Stimulated activated CD4-positive, alpha-beta T cell treated with anti-CD3 and anti-CD28 coated beads, Interleukin-2, amount 100 ng/mL, for 24 hours (primary cell): ENCODE measurements at places on chromosomes 2 and 18.

DNA sequence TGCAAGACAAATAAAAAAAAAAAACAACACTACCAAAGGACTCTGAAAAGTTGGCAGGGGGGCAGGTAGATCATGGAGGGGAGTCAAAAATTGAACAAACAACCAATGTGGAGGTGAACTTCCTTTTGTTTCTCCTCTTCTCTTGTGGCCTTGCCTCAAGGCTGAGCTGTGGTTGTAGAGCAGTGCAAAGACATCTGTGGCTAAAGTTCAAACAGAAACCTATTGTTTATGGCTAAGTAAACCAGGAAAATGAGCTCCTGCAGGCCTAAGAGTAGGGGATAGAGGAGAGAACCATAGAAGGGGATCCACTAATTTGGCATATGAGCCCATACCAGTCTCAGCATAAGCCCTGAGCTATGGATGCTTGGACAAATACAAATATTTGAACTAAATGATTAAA lies 40.2 kb upstream of the EGR4 start:
- DNase-seq = no peak

- no peak for DNase-seq
These were observed 42.9 kb upstream of the SNED1 start for GRCh38 chr2:240955306-240956170.

GRCh38 chr2:40106061-40106460 lies 327.0 kb upstream of the THUMPD2 start:
- no peak for DNase-seq

DNA sequence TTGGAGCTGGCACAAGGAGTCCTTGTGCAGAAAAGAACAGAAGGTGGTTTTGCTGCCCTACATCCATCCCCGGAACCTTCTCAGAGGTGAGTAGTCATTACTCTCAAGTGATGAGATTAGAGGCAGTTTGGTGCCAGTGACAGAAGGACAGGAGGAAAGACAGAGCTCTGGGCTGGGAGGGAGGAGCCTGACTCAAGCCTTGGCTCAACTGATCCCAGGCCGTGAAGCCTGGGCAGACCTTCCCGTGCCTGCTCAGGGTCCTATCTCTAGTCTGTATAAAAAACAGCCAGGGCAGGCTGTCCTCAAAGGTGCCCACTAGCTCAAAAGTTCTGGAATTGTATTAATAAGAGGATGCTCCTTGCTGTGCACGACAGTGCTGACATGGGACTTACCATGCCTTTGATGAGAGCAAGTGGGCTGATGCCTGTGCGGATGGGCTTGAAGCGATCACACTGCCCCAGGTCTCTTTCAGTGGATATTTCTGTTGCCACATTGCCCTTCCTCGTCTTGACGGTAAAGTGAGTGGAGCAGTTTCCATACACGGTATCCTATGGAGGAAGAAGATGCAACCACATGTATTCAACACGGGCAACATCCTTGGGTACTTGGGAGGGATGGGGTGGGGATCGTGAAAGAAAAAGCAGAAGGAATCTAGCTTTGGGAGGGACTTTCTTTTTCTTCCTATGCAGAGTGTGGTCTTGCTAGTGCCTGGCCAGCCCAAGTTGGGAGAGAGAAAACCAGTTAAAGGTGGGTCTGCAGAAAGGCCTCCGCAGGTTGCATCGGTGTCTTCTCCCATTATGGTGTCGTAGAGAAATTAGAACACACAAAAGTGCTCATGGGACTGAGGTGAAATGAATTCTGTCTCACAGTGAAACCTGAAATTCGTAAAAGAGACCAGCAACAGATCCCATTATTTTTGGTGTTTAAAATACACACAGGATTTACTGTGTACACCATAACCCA lies 6.9 kb downstream of the APOB start:
- DNase-seq = no peak

DNA sequence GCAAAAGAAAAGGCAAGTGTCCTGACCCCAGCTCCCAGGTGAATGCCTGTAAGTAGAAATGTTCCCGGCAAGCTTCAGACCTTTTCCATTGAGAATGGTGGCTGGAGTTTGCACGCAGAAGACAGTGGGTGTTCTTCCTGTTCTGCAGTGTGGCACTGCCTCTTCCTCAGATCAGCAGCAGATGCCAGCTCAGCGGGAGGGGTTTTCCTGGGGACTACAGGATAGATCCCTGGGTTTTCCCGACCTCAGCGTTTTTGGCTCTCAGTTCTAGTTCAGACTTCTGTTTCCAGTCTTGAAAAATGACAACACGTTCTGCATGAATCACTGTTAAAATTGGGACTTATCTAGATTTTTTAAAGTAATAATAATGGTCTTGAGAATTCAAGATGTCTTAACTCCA lies 39.2 kb downstream of the GRHL1 start:
- DNase-seq = no peak

DNA sequence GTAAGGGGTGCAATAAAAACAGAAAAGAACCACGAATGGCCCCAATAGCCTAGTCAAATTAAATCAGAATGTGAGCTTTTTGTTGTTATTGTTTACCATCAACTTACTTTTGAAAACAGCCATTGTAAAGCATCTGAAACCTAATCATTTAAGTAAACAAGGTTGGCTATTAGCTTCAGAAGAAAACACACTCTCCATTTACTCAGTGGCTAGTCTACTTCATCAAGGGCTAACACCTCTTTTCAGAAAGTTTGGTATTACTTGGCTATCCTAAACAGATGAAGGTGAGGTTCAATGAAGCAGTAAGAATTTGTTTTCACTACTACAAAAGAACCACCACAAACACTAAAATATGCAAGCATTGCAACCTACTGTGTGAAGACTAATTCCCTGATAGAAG lies 398.0 kb downstream of the CDH2 start:
- DNase-seq = no peak

- DNase-seq = no peak
These were observed 17.5 kb downstream of the C1D start for GRCh38 chr2:68045342-68045741.

- DNase-seq = no peak
These were observed 17.2 kb downstream of the SH3YL1 start for GRCh38 chr2:246489-247144.

DNA sequence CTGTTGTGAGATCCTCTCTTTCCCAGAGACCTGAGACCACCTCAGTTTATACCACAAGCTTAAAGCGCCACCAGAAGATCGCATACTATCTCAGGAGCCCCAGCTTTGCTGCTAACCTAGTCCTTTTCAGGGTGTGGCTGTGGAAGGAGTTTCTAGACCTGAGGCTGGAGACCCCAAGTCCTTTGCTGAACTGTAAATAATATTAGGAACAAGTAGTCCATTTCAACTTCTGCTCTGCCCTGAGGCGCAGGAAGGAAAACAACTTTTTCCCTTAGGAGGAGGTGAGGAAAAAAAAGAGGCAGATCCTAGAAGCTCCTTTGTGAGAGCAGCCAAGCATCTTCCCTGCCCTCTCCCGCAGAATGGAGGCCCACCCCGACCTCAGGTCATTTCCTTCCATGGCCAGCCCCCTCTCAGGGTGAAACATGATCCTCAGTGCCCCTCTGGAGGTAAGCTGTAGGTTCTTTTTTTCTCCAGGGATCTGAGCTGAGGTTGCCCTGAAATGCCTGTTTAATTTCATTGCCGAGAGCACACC lies 122.8 kb upstream of the LGALSL start:
- no peak for DNase-seq

DNA sequence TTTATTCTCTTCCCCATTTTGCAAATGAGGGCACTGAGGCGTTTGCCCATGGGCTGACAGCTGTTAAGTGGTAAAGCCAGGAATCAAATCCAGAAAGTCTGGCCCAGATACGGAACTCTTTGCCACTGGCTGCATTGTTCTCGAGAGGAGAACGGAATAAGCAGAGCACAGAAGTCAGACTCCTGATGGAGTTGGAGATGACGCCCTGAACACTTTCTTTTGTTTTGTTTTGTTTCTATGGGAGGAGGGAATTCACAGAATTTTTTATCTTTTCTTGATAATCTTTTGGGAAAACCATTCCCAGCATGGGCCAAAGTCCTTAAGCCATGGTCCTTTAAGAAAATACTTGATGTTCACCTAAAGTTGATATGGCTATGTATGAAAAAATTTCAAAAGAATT lies 322.2 kb downstream of the RDH14 start:
- no peak for DNase-seq

DNA sequence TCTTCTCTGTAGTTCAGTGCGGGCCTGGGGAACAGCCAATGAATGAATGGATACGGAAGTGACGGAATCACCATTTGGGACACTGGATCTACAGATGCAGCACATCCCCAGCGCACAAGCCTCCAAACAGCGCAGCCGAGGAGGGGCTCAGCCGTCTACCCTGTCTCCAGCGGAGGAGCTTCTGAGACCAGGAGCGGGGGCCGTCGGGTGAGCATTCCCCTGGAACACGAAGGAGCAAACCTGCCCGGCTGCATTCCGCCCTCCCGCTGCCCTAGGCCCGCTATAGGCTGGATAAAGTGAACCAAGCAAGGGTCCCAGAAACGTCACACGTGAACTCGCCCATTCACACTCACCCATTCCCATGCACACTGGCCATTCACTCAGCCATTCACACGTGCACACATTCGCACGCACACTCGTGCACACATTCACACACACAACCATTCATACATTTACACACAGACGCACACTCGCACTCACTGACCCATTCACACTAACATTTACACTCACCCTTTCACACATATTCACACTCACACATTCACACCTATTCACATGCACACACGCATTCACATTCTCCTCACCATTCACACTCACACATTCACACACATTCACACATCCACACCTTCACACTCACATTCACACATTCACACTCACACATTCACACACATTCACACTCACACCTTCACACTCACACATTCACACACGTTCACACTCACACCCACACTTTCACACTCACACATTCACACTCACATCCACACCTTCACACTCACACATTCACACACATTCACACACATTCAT lies 63.4 kb downstream of the BIN1 start:
- no peak for DNase-seq

GRCh38 chr2:8174641-8175257 lies 507.1 kb upstream of the ID2 start:
- DNase-seq = no peak

DNA sequence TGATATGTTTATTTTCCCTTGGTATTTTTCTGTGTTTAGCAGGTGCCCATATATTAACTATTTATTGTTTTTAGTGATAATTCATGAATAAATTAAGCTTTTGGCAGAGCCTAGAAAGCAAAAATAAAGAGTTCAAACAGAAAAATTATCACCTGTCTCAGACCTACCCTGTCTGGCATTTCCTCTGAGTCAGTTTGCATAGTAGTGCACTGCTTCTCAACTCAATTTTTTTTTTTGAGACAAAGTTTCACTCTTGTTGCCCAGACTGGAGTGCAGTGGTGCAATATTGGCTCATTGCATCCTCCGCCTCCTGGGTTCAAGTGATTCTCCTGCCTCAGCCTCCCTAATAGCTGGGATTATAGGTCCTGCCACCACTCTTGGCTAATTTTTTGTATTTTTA lies 793.9 kb downstream of the SUCLG1 start:
- DNase-seq = no peak

GRCh38 chr2:37080266-37080665 lies 3.9 kb downstream of the HEATR5B start:
- no peak for DNase-seq

GRCh38 chr2:66596256-66596655 lies 161.3 kb downstream of the MEIS1 start:
- DNase-seq = no peak

- no peak for DNase-seq
These were observed 21.2 kb downstream of the RNF149 start for GRCh38 chr2:101287303-101287702.

DNA sequence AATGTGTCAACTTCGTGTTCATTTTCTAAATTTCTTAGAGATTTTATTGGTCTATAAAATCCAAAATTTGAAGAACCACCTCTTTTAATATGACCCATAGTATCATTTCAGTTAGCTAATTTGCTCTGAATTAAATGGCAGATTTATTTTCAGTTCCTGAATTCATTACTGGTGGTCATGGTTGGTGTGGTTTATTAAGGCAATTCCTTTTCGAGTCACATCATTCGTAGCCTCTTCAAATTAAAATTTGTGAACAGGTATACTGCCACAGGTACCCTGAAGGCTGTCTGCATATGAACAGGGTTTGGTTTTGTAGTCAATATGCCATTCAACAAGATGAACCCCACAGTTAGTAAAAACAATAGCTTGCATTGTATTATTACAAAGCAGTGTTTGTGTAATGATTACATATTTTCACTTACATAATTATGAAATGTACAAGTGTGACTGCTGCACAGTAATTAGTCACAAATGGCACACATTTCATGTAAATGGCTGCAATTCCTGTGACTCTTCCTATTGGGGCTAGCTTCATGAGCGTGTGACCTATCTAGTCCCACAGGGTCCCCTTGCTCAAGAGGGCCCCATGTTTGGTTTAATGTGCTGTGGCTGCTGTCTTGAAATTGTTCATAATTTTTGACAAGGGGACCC lies 48.9 kb downstream of the CDC42EP3 start:
- no peak for DNase-seq

DNA sequence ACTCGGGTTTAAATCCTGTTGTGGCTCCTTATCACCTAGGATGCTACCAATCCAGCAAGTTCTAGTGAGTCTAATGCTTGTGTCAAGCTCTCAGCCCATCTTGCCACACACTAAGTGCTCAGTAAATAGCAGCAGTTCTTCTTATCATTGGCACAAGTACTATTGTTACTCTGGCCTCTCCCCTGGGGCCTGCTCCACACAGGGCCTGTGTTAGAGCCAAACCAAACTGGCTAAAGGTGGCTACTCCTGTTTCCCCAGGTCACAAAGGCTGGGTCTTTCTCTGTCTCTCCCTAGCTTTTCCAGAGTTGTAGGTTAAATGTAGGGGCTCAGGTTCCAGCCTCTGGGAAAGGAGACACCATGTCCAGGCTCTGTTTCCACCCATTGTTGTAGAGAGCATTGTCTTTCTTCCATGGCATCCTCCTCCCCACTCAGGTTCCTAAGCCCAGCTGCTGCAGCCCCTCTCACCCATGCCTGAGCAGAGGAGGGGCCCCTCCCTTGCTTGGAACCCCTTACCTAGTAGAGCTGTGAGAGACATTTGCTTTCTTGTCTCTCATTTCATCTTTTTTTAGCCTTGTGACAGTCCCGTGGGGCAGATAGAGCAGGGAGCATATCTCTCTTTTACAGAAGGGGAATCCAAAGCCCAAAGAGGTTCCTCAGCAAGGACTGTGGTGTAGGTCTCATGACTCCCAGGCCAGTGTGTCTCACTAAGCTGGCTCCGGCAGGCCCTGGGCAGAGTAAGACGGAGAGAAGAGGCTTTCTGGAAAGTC lies 56.4 kb upstream of the OTOF start:
- DNase-seq = no peak
